ENCODE measurements at places on chromosomes 2 and 18. TPM values are rescaled to one million over a fixed set of nuclear protein-coding genes. Genes with fewer than 3 reads are reported as not detected.
A peak's percentile ranks its signal among the peaks of the same experiment; 100 is the strongest.

The LCT gene
- total RNA-seq: not detected

The CFC1 gene
- not detected for total RNA-seq

The DLX1 gene
- total RNA-seq: 0.68 TPM

- H3K27ac ChIP-seq: no peak overlapping the region
- H3K4me3 ChIP-seq: no peak overlapping the region
- no peaks in the 10 kb centered on the region for H3K27me3 ChIP-seq
- DNase-seq: no peak
Observed at GRCh38 chr2:146579147-146579930, 1265.5 kb upstream of the ACVR2A start.

DNA sequence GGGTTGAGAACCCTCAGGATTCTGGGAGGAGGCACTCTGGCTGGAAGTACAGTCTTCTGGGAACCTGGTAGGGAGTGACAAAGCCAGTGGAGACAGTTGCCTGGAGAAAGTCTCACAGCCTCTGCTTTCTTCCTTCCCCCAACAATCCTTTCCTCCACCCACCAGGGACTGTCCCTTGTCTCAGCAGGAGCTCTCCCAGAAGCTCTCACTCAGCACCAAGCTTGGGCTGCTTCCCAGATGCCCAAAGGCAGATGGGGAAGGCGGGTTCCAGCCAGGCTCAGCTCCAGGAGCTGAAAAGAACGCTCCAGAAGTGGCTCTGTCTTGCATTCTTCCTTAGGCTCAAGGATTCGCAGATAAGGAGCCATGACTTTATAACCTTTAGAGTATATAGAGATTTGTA is 7.6 kb upstream of the NAGK start:
- DNase-seq: no peak
- H3K36me3 ChIP-seq: no peaks in the 10 kb centered on the region
- H3K27ac ChIP-seq: no peak overlapping the region
- H3K4me1 ChIP-seq: no peaks in the 10 kb centered on the region
- no peak overlapping the region for H3K4me3 ChIP-seq

DNA sequence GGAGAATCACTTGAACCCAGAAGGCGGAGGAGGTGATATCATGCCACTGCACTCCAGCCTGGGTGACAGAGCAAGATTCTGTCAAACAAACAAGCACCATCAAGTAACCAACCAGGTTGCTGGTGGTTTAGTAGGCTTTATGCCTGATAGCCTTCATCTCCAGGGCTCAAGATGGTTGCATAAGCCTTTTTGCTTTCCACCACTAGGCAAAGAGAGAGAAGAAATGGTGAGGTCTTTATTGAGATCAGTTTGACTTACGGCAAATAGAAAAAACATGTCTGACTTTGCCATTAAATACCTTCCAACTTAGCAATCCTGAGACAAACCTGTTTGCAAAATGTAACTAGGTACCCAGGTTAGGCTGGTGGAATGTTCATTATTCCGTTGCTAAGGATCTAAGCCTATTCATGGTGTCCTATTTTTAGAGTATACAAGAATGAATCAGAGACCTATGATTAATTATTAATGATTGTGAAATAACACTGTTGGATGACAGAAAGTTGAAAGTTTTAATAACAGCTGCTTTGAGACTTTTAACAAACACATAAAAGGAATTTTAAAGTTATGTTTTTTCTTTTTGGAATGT is 53.5 kb upstream of the SLC38A11 start:
- H3K27ac ChIP-seq: no peak overlapping the region
- no peaks in the 10 kb centered on the region for H3K4me1 ChIP-seq
- H3K4me3 ChIP-seq: no peak overlapping the region
- no peaks in the 10 kb centered on the region for H3K36me3 ChIP-seq
- no peak for DNase-seq

DNA sequence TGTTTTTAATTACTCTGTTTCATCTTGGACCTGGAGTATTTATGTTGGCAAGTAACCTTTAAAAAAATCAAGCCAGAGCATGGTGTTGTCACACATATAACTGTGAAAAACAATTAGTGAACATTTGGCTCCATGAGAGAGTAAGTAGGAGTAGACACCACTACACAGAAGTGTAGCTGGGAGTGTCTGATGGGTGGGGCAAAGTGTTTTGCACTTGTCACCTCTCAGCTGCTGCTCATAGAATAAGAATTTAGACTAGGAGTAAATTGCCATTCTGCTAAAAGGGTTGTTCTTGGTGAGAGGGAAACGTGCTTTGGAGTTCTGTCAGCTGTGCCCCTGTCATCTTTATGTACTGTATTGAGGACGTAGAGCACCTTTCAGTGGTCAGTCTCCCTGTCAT is 114.5 kb downstream of the TTC27 start:
- no peaks in the 10 kb centered on the region for H3K36me3 ChIP-seq
- no peak for DNase-seq
- H3K27me3 ChIP-seq: no peaks in the 10 kb centered on the region

- H3K4me1 ChIP-seq: peaks cover 4% of the 10 kb centered on the region
- DNase-seq: no peak
- no peaks in the 10 kb centered on the region for H3K27me3 ChIP-seq
- H3K4me3 ChIP-seq: no peak overlapping the region
Observed at GRCh38 chr18:75000920-75001319, 208.0 kb downstream of the PTGR3 start.

The ASXL3 gene
- 2.2 TPM for total RNA-seq

GRCh38 chr2:166180951-166181812 is 53.4 kb upstream of the SCN1A start:
- H3K27ac ChIP-seq: no peak overlapping the region
- no peaks in the 10 kb centered on the region for H3K4me1 ChIP-seq
- no peaks in the 10 kb centered on the region for H3K27me3 ChIP-seq
- H3K36me3 ChIP-seq: no peaks in the 10 kb centered on the region

GRCh38 chr2:201821080-201821479 is 14.7 kb downstream of the CDK15 start:
- no peak overlapping the region for H3K4me3 ChIP-seq
- H3K36me3 ChIP-seq: no peaks in the 10 kb centered on the region
- peaks cover 39% of the 10 kb centered on the region for H3K4me1 ChIP-seq
- no peaks in the 10 kb centered on the region for H3K27me3 ChIP-seq

DNA sequence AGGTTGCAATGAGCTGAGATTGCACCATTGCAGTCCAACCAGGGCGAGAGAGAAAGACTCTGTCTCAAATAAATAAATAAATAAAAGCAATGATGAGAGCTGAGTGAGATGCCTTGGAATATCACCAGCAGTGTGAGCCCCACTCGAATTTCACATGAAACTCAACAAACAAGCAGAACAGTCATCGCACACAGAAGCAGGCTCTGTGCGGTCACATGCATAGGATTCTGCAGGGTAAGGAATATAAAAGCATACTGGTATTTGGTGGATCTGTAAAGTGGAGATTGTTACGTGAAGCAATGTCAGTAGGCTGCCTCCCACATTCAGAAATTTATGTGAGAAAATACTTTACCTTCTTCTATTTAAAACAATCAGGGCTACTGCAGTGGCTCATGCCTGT is 18.0 kb upstream of the AP1S3 start:
- no peak overlapping the region for H3K27ac ChIP-seq
- no peaks in the 10 kb centered on the region for H3K4me1 ChIP-seq
- H3K27me3 ChIP-seq: no peaks in the 10 kb centered on the region
- H3K4me3 ChIP-seq: no peak overlapping the region
- no peak for DNase-seq
- no peaks in the 10 kb centered on the region for H3K36me3 ChIP-seq

The KIAA2012 gene
- total RNA-seq: not detected

DNA sequence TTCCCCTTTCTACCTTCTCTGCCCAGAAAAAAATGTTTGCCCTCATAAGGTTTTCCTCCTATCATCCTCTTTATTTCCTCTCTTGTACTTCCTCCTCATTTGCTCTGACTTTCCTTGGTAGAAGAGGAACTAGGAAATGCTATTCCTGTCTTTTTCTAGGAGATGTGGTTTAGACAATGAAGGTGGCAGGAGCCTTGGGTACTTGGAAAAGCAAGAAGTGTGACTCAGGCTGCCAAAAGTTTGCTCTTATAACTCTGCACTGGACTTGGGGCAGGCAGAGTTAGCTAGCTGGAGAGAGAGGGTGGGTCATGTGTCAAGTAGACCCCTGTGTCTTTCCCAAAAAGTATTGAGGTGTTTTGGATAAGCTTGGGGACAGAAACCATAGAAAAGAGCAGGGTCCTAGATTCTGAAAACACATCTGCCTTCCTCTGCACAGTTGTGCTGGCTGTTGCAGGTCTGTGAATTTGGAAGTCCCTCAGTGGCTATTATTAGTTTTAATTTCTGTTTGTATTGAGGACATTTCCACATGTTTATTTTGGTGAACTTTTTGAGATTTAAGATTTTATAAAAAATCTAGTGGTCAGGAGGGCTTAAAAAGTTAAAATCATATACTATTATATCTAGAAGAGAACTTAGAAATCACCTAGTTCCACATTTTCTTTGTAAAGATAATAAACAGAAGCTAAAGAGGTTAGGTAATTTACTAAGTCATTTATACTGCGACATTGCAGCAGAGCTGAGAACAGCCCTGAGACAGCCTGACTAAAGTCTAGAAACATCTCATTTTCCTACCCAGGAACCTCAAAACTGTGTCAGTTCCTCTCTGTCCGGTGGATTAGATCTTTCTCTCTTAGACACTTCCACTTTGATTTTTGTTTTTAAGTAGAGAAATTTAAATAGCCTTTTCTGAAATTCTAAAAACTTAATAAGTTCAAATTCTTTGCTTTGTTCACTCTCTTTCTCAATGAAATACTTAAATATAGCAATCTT is 16.0 kb downstream of the INSIG2 start:
- H3K27ac ChIP-seq: no peak overlapping the region
- H3K36me3 ChIP-seq: peaks cover 11% of the 10 kb centered on the region
- no peaks in the 10 kb centered on the region for H3K4me1 ChIP-seq
- H3K4me3 ChIP-seq: no peak overlapping the region
- DNase-seq: no peak
- no peaks in the 10 kb centered on the region for H3K27me3 ChIP-seq

The GRHL1 gene
- total RNA-seq: 0.41 TPM

DNA sequence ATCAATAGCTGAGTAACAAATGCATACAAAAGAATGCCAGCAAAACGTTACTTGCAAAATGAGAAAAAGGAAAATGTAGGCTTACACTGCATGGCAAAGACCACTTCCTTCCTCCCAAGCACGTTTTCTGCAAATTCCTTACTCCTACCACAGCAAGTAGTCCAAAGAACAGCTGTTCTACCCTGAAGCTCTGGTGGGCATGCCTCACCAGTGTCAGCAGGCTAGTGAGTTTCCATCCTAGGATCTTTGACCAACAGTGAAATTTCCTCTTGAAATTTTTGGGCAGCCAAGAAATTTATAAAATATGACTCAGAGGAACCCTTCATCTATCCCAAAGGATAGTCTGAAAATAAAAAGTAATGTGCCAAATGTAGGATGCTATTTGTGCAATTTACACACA is 123.9 kb downstream of the ZNF532 start:
- peaks cover 31% of the 10 kb centered on the region for H3K4me1 ChIP-seq
- no peak for DNase-seq
- no peak overlapping the region for H3K4me3 ChIP-seq
- peaks cover 3% of the 10 kb centered on the region for H3K36me3 ChIP-seq
- H3K27me3 ChIP-seq: no peaks in the 10 kb centered on the region

- H3K4me1 ChIP-seq: peaks cover 30% of the 10 kb centered on the region
- DNase-seq: no peak
- H3K27ac ChIP-seq: no peak overlapping the region
- H3K4me3 ChIP-seq: peak overlapping the region; percentile 9
Observed at GRCh38 chr2:236574424-236575145, 5.0 kb downstream of the ACKR3 start.

DNA sequence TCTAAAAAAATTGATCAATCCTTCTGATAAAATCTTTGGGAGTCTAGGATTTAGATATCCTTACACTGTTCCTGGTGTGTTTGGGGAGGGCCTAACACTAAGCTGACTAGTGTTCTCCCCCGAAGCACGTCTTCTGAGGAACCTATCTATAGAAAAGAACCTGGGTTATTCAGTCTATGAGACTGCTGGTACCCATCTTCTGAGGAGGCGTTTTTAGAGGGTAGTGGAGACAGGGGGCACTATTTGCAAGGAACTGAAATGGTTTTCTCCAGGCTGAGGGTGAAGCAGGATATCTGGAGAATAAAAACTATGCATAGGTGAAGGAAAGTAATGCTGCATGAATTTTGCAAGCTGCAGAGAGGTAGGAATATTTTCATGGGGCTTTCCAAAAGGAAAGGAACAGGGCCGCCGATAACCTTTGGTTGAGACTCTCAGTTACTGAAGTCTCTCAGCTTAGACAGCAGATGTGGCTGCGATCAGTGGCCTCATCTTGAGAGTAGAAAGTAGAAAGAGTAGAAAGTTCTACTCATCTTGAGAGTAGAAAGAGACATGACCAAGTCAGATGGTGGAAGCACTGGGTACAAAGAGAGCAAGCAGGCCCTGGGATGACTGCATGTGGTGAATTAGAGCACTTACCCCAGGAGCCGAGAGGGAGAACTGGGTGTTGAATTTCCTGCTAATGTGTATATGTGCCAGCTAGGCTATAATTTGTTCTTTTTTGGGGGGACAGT is 31.8 kb upstream of the KCNE4 start:
- H3K4me3 ChIP-seq: no peak overlapping the region
- H3K27me3 ChIP-seq: no peaks in the 10 kb centered on the region
- H3K36me3 ChIP-seq: no peaks in the 10 kb centered on the region

GRCh38 chr18:10442551-10442971 is 11.9 kb upstream of the APCDD1 start:
- DNase-seq: no peak
- no peaks in the 10 kb centered on the region for H3K4me1 ChIP-seq
- H3K27me3 ChIP-seq: no peaks in the 10 kb centered on the region
- no peak overlapping the region for H3K27ac ChIP-seq
- H3K4me3 ChIP-seq: no peak overlapping the region

- no peak for DNase-seq
- no peak overlapping the region for H3K4me3 ChIP-seq
- no peaks in the 10 kb centered on the region for H3K36me3 ChIP-seq
- H3K4me1 ChIP-seq: no peaks in the 10 kb centered on the region
- no peaks in the 10 kb centered on the region for H3K27me3 ChIP-seq
Observed at GRCh38 chr2:104572834-104573233, 281.1 kb upstream of the POU3F3 start.

The TANC1 gene
- total RNA-seq: 86.1 TPM

The VSNL1 gene
- not detected for total RNA-seq

The CFAP53 gene
- 0.35 TPM for total RNA-seq

DNA sequence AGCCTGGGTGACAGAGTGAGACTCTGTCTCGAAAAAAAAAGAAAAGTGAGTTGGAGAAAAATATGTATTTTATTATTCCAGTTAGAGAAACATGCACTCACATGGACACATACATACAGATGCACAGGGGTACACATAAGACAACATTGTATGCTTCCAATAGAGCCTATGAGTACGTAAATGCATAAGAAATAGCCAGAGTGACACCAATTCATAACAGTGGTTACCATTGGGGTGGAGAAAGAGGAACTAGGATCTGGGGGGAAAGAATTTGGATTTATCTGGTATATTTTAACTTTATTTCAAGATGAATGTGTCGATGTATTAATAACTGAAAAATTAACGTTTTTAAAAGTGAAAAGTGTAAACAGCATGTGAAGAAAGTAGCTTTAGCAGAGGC is 16.1 kb downstream of the IL36A start:
- no peaks in the 10 kb centered on the region for H3K36me3 ChIP-seq
- H3K27me3 ChIP-seq: no peaks in the 10 kb centered on the region
- no peak overlapping the region for H3K27ac ChIP-seq
- H3K4me3 ChIP-seq: no peak overlapping the region
- no peaks in the 10 kb centered on the region for H3K4me1 ChIP-seq
- no peak for DNase-seq

Data from thoracic aorta (tissue), 2 donors.